ENCODE measurements at places on chromosomes 2 and 18.

GRCh38 chr2:221166292-221166691, 405.8 kb downstream of the EPHA4 start:
- no peak for DNase-seq

- peak; percentile 45 for DNase-seq
Observed at GRCh38 chr2:176174824-176175708, 13.4 kb upstream of the HOXD1 start.

DNA sequence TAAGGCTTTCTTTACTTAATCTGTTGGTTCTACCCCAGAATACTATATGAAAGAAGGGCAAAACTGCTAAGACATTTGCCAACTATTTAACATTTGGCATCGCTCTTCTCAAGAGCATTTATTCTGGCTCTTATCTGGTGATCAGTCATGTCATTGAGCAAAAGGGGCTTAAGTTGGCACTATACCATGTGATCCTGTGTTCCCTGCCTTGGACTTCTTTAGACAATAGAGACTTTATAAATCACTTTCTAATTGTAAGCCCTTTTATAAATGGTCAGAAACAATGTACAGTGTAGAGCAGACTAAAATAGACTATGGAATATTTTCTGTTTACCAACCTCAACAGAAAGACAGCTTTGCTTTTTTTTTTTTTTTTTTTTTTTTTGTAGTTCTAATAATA, 52.1 kb downstream of the GTF3C3 start:
- DNase-seq: no peak

DNA sequence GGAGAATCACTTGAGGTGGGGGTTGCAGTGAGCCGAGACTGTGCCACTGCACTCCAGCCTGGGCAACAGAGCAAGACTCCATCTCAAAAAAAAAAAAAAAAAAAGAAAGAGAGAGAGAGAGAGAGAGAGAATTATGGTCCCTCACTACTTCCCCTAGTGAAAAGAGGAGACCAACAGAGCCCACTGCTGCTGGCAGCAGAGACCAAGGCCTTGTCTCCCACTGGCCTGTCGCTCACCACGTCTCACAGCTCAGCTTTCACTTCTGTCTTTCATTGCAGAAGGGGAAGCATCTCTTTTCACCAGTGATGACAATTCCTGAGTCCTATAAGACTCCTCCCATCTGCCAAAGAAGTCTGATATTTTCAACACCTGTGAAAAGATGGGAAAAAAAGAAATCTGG, 81.3 kb downstream of the CLHC1 start:
- DNase-seq: no peak

- no peak for DNase-seq
Observed at GRCh38 chr2:164976301-164976700, 21.0 kb upstream of the SLC38A11 start.

GRCh38 chr18:74896390-74896991, 298.8 kb downstream of the ZNF407 start:
- DNase-seq: peak; percentile 69

GRCh38 chr2:5617358-5617757, 74.8 kb upstream of the SOX11 start:
- no peak for DNase-seq

DNA sequence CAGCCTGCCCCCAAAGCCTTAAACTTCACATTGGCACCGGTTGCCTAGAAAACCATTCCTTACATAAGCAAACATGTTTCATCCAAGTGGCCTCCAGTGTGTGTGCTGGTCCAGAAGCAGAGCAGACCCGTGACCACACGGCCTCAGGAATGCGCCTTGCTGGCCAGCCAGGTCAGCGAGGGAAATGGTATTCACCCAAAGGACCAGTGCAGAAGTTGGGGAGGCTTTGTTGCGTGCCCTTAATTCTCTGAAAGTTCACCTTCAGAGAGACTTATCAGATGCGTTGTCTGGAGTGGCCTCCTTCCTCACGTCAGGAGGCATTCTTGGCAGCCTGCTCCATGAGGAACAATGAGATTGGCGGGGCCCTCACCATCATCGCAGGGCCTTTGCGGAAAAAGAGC, 25.9 kb downstream of the NRP2 start:
- no peak for DNase-seq

- DNase-seq: peak; percentile 78
Observed at GRCh38 chr2:239285071-239285931, 115.5 kb downstream of the HDAC4 start.

GRCh38 chr2:8644605-8645175, 37.2 kb upstream of the ID2 start:
- DNase-seq: no peak

- DNase-seq: no peak
Observed at GRCh38 chr2:197929008-197929885, 124.9 kb downstream of the PLCL1 start.

DNA sequence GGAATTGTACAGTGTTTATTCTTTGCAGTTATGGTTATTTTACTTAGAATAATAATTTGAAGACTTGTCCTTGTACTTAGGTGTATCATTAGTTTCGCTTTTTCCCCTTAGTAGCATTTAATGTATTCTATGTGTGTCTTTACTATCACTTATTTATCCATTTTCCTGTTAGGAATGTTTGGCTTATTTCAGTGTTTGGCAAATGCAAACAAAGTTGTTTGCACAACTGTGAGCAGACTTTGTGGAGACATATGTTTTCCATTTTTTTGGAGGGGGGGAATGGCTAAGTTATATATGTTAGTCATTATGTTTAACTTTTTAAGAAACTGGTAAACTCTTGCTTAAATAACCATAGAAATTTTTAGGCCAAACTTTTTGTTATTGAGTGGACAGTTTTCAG, 447.7 kb downstream of the SOX11 start:
- DNase-seq: no peak

GRCh38 chr18:76967721-76968472, 145.5 kb downstream of the ZNF236 start:
- DNase-seq: no peak

GRCh38 chr18:57444301-57444759, 9.2 kb downstream of the ONECUT2 start:
- DNase-seq: peak; percentile 76

DNA sequence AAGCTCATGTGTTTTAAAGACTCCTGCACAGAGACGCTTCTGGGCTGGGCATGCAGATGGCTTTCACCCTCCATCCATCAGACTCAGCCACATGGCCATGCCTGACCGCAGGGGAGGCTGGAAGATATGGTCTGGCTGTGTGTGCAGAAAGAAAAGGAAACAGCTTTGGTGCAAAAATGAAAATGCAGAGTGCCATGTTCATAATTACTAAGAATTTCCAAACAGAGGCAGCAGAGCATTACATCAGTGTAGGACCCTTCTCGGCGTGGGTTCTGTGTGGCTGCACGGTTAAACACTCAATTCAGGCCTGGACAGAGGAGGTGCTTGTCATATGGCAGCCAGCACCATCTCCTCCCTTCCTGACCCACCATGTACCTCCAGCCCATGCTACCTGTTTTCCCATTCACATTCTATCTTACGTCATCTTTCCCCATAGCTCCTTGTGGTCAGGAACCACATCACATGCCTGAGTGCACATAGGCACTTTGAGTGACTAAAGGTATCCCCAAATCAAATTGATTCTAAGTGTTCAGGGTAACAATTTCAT, 200.3 kb upstream of the ID2 start:
- DNase-seq: no peak

GRCh38 chr18:22813648-22814328, 119.3 kb upstream of the RBBP8 start:
- DNase-seq: peak; percentile 50

DNA sequence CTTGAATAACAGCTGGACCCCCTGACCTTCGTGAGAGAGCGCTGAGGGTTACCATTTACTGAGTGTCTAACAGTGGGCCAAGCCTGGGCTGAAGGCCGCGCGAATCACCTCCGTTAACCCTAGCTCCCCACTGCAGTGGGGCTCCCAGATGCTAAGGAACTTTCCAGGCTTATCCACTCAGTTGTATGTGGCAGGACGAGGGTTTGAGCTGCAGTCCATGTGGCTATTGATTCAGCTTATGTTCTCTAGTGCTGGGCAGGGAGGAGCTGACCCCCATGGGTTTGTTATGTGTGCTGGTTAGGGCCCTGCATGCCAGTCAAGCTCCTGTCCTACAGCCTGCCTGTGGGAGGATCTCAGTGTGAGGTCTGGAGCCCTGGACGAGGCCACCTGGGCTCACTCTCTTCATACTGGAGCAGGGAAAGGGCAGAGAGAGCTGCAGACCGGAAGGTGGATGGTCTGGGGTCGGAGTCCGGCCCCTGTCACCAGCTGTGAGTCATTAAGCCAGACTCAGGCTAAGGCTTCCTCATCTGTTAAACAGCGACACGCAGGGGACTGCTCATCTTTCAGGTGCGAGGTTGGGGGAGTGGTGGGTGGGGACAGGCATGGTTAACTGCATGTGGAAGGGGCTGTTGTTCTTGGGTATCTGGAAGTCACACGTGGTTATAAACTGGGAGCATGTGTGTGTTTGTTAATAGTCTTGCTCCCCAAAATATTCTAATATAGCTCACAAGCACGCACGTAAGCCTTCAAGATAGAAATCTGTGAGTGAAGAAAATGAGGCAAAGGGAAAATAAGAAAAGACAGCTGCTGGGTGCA, 6.6 kb downstream of the PSD4 start:
- peak; percentile 67 for DNase-seq

DNA sequence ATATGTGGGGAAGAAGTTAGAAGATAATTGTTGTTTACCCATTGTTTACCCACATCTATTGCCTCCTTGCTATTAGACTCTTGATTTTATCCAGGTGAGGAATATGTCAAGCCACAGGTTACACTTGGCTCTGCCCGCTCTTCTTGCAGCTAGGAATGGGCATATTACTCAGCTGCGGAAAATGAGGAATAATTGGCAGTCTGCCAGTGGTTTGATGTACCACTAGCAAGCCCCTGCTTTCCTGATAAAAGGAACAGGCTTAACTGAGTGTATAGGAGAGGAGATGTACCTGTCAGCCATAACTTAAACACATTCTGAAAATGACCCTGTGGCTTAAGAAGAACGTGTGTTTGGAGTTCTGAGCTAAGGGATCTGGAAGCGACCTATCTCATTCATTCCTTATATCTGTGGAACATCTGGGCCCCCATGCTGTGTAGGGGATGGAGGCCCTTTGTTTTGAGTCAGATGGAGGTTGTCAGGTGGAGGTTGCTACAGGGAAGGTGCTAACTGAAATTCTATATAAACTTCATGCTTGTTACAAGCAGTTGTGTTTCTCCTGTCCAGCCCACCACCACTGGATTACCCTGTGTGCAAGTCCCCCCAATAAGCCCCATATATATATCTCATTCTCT, 4.6 kb upstream of the FMNL2 start:
- no peak for DNase-seq

- DNase-seq: no peak
Observed at GRCh38 chr2:60335533-60336237, 217.8 kb downstream of the BCL11A start.

DNA sequence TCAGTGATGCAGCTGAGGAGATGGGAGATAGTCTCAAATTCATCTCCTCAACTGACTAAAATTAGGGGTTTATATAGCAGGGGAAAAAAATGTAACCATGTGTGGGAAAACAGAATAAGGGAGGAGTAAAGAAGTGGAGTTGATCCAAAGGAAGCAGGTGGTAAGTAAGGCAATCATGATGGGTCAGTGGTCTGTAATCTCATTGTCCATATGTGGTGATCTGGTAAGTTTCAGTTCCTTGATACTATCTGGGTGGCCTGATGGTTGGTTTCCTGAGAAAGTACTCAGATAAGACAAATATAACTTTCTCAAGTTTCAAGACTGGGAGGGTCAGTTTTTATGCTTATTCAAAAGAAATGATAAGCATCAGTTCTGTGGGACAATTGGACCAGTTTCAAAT, 312.3 kb upstream of the KCNJ3 start:
- DNase-seq: no peak

DNA sequence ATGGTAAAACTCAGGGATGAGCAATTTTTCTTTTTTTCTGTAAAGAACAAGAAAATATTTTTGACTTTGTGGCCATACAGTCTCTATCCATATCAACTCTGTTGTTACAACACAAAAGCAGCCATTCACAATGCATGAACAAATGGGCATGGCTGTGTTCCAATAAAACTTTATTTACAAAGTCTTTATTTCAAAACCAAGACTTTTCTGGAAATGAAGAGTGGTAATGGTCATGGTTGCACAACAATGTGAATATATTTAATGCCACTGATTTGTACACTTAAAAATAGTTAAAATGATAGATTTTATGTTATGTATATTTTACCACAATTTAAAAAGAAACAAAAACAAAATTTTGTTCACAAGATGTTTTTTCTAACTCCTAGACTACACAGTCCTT, 1.6 kb upstream of the DSG3 start:
- DNase-seq: no peak

All from small intestine (tissue), 16 donors.